ENCODE measurements at places on chromosomes 13 and 19.

DNA sequence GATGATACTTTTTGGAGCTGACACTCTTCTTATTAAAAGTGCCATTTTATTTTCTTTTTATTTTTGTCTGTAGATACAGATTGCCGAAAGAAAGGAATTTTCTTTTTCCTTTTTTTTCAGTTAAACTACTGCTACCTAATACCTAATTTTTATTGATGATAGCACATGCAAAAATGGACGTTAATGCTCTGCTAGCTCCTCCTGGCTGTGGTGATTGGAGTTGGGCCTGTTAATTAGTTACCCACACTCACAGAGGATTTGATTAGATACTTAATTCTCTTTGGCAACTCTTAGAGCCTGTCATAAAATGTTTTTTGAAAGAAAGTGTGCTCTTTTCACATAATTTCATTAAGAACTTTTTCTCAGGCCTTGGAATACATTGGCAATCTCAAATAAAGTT is 366.8 kb downstream of the DCT start:
- no peak for DNase-seq

DNA sequence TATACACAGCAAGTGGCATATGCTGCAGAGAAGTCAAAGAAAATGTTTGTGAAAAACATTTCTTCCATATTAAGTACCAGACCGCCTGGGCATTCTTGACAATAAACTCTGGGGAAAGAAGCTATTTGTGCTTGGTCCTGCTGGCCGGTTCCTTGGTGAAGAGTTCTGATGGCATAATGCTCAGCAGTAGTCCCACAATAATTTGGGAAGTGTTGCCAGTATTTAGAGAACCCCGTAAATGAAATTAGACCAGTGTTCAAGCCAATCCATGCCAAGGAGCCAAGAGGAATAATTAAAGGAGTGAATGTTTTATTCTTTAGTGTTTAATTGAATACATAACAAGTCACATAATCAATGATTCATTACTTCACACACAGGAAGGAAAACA is 6.3 kb downstream of the KCTD12 start:
- no peak for DNase-seq

- DNase-seq: no peak
These were observed 60.9 kb upstream of the ATP12A start for GRCh38 chr13:24619282-24619681.

DNA sequence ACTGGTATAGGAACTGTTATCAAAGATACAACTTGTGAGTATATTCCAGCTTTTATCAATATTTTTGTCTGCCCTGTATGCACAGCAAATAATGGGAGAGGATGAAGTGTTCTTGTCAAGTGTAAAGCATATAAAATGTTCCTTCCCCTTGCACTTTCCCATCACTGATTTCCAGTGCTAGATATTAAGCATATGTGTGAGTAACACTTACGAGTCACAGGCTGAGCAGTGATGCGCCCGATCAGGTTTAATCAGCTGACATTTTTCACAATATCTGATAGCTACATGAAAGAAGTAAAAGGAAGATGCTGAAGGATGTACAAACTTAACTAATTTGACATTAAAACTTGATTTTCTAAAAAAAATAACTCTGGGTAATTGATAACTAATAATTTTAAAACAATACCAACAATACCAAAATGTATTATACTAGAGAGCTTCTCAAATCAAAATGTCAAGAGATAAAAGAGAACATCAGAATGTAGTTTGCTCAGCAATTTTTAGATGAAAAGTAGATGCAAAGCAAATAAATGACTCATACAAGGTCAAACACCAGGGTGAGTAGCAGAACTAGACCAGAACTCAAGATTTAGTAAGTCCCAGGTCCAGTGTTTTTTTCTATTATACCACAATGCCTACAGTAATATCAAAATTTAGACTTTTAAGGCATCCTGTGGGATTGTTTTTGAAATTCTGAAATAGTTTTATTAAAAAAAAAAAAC is 56.4 kb downstream of the ZDHHC20 start:
- no peak for DNase-seq

GRCh38 chr19:56507446-56508289 is at the start of gene ZNF471:
Gene ZNF471, plus strand, starts transcription at chr19:56507855. Its CDS starts 3,717 bp downstream, at chr19:56511572.
- peak; percentile 99 for DNase-seq

DNA sequence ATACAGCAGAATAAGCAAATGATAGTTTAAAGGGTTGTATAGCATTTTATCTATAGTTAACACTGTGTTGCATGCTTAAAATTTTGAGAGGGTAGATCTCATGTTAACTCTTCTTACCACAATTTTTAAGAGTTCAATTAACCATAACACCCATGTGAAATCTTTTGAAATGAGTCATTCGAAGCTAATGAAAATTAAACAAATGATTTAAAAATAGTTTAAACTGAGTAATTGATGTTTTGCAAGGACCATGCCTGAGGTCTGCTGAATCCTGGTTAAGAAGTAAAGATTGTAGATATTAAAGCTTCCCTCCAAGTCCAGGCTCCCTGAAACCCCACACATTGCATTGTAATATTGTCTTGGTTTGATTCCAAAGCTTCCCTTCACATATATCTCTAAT is 176.7 kb upstream of the RNF113B start:
- no peak for DNase-seq

GRCh38 chr13:32443111-32443510 is 15.2 kb upstream of the N4BP2L1 start:
- no peak for DNase-seq

GRCh38 chr19:42111384-42111783 is 20.9 kb downstream of the POU2F2 start:
- no peak for DNase-seq

DNA sequence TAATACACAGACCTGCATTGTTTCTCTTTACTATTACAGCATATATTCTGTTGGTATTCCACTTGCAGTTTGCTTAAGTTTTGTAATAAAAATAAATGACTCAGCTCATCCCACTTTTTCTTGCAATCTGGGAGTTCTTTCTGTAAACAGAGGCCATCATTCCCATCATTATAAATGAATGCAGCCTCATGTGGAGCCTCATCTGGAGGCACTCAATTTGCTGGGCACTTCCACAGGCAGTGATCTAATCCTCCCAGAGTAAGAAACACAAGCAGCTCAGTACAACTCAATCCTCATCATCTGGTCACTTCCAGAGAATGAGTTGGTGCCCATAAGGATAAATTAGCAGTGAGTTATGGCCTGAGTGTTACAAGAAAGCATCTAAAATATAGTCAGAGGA is 2801.9 kb downstream of the PCDH9 start:
- no peak for DNase-seq
